ENCODE measurements at places on chromosomes 16 and 17.

- DNase-seq = no peak
Measured at GRCh38 chr16:83351846-83352245, 455.9 kb upstream of the HSBP1 start.

DNA sequence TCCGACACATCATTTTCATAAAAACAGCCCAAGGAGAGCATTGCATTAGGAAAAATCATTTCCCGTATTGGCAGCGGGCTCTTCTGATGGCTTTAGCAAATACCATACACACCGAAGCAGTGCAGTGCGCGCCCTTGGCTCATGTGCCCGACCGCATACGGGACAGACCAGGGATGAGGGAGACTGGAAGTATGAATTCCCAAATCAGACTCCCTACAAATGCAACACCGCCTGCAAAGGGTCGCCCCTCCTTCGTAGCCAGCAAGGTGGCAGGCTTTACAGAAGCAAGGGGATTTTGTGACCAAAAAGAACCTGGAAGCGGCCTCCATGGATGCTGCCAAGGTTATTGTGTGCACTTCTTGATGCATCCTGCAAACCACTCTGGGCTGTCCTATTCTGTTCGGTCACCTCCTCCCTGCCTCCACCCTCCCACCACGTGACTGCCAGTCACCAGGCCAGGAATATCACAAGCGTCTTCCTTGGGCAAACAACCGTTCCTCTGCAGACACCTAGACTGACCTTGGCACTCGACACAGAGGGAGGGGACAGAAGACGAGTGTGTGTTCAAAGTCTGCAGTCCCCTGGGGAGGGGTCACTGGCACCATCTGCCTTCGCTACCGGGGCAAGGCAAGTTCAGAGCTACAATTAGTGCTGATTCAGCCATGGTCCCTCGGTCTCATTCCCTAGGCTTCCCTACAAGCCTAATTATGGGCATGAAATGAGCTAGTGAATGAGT lies 460.4 kb downstream of the SLC39A11 start:
- DNase-seq = no peak

- DNase-seq = no peak
Measured at GRCh38 chr16:54340531-54340930, 53.9 kb upstream of the IRX3 start.

- DNase-seq = peak; percentile 65
Measured at GRCh38 chr16:1708768-1709180, 2.8 kb downstream of the MAPK8IP3 start.

GRCh38 chr17:11916091-11916490 lies 81.2 kb downstream of the ZNF18 start:
- DNase-seq = no peak

DNA sequence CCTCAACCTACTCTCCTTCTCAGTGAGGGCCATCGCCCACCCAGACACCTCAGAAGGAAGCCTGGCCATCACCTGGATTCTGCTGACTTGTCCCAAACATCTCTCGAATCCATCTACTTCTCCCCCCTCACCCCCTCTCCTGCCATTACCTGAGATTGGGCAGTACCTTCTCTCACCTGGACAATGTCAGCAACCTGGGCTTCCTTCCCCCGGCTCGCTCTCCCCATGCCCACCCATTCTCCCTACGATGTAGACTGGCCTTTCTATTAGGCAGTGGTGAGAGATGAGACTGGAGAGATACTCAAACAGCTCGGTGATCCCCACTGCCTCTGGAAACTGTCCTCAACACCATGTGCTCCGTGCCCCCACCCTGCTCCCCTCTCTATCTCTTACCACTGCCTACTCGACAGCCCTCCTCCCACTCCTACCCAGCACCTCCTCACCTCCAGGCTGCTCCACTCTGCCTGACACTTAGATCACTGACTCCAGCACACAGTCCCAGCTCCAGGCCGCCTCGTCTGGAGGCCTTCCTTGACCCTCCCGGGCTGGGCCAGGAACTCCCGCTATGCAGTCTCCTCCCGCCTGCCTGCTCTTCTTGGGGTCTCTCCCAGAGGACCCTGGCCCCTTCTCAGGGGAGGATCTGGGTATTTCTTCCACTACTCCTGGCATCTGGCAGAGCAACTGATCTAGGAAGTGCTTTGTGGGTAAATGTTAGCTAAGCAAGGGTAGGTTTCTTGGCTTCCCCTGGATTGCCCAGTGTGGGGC lies 235.8 kb upstream of the NLRP1 start:
- no peak for DNase-seq

GRCh38 chr16:57999366-57999970 lies 1.0 kb downstream of the ZNF319 start:
- no peak for DNase-seq

GRCh38 chr16:88014954-88015805 lies 63.9 kb downstream of the BANP start:
- DNase-seq = peak; percentile 68
